ENCODE measurements at places on chromosomes 16 and 17.

DNA sequence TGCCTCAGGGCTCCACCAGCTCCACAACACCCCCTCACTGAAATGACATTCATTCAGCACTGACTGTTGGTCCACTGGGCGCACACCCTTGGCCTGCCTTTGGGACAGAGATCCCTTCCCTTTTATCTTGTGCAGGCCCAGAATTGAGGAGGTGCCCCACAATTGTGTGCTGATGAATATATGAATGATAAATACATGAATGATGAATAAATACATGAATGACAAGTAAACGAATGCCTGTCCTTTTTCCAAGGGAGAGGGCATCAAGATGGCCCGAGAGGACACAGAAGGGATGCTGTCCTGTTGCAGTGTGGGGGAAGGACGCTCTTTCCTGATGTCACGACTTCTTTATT lies 5.7 kb downstream of the CCR7 start:
- no peak for DNase-seq

- DNase-seq = no peak
Observed at GRCh38 chr17:334974-335481, 17.6 kb downstream of the RPH3AL start.

DNA sequence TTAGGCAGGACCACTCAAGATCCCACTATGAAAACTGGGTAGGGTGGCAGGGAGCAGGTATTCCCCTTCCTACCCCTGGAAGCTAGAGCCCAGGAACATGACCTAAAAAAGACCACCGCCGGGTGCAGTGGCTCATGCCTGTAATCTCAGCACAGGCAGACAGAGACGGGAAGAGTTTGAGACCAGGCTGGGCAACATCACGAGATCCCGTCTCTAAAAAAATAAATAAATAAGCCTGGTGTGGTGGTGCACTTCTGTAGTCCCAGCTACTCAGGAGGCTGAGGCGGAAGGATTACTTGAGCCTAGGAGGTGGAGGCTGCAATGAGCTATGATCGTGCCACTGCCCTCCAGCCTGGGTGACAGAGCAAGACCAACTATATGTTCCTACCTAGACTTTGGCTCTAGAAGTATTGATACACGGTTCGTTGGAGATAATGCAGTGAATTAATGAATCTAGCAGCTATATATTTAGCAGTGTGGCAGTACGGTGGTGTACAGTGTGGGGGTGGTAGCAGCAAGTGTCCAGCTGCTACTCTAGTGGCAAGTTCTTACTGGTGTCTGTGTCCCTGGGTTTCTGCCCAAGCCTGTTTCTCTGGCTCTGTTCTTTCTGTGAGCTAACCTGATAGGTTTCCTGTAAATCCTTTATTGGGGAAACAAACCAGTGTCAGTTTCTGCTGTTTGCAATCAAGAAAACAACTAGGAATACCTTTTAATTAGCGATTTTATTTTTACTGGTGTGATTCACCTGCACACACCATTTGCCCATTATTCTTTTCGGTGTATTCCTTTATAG lies 3.3 kb upstream of the USP31 start:
- no peak for DNase-seq

DNA sequence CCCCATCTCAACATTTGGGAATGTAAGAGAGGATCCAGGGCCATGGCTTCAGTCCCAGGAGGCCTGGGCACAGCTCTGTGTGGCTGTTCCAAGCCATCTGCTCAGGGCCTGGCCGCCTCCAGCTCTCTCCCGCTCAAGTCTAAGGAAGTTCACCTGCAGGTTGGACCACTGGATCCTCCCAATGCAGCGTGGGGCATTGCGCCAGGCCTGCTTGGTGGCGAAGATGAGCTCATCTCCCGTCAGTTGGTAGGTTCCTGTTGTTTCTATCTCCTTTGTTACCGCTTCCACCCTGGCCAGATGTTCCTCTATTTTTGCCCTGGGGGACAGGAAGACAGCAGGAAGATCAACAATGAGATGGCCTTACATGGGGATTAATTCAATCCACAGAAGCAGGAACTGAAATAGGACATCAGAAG lies 17.5 kb downstream of the NOS2 start:
- DNase-seq = no peak

DNA sequence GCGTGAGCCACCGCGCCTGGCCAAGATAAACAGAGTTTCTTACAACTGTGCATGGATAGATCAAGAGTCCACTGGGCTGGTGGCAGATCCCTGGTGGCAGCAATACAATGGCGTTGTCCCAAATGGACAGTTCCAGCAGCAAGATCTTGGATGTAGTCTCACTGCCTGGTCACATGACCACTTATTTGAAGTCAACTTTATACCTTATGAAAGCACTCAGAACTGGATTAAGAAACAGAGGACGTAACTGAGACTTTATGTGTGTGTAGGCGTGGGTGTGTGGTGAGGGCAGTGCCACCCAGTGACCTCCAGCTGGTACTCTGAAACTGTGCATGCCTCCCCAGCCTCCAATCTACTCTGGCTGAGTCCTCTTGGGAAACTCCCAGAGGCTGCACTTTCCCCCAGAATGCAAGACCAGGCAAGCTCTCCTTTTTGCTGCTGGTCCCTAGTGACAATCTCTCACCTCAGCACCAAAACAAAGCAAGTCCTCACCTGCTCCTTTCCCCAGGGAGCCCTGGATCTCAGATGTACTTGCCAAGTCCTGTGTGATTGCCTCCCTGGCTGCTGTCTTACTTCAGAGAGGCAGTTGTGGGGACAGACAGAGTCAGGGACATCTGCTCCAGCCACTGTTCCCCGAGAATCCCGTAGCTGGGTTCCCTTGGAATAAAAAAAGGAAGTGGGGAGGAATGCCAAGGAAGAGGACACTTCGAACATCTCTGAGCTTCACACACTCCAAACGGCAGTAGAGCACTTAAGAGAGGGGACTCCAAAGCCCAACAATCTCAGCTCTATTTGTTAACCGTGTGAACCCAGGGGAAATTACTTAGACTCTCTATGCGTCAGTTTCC lies 11.7 kb upstream of the ST6GALNAC2 start:
- DNase-seq = no peak
